Jurkat, Clone E6-1 (cell line): ENCODE measurements at places on chromosomes 12 and 14.
A peak's percentile ranks its signal among the peaks of the same experiment; 100 is the strongest.

GRCh38 chr12:82436354-82436753, 78.0 kb downstream of the METTL25 start:
- DNase-seq = no peak

DNA sequence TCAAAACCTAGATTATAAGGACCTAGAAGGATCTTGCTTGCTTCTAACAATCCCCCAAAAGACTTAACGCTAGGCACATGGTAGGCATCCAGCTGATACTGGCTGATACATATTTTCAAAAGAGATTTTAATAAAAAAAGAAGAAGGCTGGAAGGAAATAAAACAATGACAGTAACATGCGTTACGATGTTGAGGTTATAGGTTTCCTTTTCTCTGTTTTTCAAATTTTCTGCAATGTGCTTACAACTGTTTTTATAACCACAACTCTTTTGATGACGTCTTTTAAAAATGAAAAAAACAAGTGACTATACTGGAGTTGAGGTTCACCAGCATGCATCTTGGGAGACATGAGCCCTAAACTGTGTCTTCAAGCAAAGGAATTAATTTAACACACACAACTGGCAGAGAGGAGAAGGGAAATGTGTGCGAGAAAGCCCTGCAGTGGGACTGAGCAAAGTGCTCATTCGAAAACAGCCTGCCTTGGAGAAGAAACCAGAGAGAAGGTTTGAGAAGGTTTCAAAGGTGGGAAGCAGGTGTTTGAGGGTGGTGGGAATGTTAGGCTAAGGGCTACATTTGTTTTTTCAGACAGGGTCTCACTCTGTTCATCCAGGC, 80.4 kb downstream of the DUSP16 start:
- DNase-seq = peak; percentile 73

DNA sequence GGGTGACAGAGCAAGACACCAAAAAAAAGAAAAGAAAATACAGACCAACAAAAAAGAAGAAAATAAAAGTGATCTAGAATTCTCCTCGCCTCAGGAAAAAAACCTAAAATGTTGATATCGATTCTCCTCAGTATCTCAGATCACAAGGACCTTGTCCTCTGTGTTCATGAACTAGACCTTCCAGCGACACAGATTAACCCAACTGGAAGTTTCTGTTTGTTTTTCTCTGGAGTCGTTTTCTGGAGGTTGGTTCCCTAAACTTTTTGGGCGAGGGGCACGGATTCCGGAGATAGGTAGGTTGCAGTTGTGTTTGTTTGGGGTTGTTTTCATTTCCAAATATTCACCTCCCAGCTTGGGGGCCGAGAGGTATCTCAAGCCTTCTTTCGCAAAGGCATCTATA, 559 bp upstream of the RFC5 start:
- DNase-seq = no peak

- no peak for DNase-seq
Measured at GRCh38 chr14:100762089-100762515, 35.4 kb downstream of the DLK1 start.

DNA sequence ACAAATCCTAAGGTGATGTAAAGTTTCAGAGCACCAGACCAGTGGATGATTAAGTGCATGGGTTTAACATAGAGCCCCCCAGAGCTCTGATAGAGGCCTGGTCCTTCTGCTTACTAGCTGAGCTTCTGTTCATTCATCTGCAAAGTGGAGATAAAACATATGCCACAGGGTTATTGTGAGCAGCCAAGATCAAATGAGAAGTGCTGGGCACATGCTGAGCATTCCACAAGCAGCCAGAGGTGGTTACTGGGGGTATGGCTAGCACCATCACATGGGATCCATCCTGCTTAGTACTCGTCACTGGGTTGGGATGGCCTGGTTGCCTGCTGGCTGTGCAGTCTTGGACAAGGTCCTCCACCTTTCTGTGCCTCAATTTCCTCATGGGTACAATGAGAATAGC, 18.0 kb upstream of the SMUG1 start:
- DNase-seq = no peak

- DNase-seq = no peak
Measured at GRCh38 chr12:69274861-69275260, 35.5 kb downstream of the CPSF6 start.

DNA sequence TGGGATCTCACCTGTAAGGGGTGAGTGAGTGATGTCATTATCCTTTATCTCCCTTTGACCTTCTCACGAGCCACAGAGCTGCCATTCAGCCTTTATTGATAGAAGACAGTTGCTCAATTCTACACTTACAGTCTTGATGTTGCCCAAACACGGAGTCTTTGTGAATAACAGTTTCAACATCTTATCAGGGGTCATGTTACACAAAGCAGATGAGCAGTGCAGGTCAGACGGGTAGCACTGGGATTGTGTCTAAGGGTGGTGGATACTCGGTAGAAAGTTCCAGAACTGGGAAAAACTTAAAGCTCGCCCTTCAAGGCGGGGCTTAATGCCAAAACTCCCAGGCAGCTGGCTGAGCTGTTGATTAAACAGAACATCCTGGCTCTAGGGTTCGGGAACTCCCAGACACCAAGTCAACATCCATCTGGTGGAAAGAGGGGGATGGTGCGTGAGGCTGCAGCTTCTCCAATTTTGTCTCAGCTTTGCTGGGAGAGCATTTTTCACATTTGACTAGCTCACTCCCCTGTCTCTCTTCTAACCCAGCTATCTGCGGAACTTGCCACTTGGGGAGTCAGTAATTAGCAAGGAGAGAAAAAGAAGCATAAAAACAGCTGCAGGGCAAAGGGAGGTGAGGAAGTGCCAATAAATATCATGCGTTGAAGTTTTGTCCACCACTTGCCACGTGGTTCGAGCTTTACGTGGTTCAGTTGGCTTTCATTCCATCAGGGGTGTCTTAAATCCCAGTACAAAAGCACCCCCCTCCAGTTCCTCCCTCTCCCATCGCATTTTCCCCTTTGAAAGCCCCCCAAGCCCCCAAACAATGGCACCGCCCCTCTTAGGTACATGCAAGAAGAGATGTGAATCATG, 31.0 kb downstream of the FOXN4 start:
- DNase-seq = no peak

DNA sequence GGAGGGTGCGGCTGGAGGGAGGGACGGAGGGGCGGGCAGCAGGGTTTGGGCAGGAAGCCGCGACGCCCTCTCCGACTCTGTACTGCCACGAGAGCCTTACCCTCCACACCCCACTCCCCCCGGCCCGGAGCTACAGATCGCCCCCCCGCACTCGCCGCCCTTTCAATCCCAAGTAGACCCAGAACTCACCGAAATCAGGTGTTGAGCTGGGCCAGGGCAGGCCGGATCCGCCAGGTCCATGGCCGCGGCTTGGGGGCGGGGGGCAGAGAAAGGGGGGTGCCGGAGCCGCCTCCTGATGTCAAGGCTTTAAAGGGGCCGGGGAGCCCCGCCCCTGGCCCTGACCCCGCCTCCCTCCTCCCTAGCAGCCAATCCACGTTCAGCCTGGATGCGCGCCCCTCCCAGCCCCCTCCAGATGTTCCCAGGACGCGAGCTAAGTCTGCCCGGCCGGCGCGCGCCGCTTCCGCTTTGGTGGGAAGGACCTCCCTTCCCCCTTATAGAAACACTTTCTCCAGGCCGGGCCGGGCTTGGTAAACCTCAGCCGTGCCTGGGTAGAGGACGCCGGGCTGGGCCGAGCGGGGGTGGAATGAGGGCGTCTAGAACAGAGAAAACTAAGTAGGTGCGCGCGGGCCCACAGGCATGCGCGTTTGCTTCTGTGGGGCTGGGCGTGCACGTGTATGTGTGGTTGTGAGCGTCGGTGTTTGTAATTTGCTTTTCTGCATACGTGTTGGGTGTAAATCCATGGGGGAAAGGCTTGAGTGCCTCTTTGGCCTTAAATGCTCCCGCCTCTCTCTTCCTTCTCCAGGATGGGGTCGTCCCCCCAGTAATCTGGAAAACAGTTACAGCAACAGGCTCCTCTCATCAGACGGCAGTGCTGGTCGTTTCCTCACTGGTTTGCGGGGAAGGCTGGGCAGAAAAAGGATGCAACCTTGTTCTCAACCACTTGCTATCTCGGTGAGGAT, at the start of gene NCKAP5L:
Gene NCKAP5L, minus strand, starts transcription at position 281 of the 959 bp plus-strand sequence. CDS start 24,369 bp downstream, outside the sequence.
- DNase-seq = peak; percentile 90

DNA sequence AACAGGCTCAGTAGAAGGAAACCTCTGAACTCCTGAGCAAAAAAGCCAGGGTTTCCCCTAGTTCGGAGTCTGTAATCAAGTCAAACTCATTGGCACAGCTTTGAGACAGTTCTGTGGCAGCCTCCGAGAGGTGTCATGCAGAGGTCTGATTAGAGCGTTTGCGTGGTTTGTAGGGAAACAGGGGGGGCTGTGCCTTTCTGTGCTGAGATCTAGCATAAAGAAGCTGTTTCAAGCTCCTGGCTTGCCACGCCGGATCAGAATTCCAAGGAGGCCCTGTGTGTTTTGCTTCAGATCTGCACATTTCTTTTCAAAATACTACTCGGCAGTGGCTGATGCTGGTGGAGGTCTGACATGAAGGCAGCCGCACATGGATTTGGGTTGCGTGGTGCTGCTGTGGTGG, 1.7 kb downstream of the CABP1 start:
- DNase-seq = no peak

- DNase-seq = peak; percentile 33
Measured at GRCh38 chr14:60648934-60649874, at the start of gene SIX1. TSS of gene SIX1 (minus strand) at chr14:60649477. CDS start at chr14:60649189, 288 bp downstream.

DNA sequence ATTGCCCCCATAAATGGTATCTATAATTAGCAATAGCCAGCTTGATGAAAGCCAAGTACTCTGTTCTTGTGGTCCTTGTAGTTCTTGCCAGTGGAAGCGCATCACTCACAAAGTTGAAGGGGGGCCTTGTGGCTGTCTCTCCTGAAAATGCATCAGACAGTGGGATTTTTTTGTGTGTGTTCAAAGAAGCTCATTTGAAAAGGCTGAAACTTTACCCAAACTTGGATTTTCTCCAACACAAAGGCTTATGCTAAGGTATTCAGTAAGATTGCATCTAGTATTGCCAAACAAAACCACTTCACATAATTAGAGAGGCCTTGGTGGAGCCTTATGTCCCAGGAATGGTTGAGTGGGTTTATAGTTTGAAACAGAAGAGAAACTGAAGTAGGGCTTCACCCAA, 216.7 kb upstream of the TMTC1 start:
- peak; percentile 4 for DNase-seq

- no peak for DNase-seq
Measured at GRCh38 chr12:93032758-93033157, 103.7 kb upstream of the EEA1 start.

GRCh38 chr12:114025935-114026334, 59.8 kb upstream of the RBM19 start:
- no peak for DNase-seq

DNA sequence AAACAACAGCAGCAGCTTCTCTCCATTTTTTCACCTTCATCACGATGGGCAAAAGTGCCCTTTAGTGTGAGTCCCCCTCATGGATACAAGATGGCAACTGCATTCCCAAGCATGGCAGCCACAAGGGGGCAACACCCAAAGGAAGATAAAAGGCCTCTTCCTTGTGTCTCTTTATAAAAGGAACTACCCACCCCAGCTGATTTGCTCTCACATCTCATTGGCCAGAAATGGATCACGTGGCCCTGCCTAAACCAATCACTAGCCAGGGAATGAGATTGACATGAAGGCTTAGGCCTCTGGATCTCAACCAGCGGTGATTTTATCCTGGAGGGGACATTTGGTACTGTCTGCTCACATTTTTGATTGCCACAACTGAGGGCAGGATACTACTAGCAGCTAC, 21.9 kb upstream of the IFT81 start:
- peak; percentile 82 for DNase-seq

- DNase-seq = no peak
Measured at GRCh38 chr14:84420221-84420620, 1109.7 kb upstream of the FLRT2 start.

- DNase-seq = no peak
Measured at GRCh38 chr12:85425926-85426325, 145.9 kb downstream of the ALX1 start.

- DNase-seq = no peak
Measured at GRCh38 chr14:100237735-100238418, 1.1 kb upstream of the YY1 start.

DNA sequence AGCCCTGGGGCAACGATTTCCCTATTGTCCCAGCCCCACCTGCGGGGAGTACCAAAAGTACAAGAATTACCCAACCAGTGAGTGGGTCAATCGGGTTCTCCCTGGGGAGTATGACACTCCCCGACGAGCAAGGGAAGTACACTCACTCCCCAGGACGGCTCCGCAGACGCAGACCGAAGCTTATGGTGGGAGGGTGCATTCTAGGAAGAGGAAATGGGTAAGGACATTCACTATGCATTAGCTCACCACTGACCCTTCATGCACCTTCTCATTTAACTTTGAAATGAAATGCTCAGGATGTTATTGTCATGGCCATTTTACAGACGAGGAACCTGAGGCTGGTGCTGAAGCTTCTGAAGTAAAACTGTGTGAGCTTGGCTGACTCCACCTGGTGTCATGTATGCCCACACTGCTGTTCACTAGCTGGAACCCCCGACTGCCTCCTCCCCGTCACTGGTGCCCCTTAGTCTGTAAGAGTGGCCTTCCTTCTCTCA, 45.8 kb upstream of the TMED10 start:
- DNase-seq = no peak

DNA sequence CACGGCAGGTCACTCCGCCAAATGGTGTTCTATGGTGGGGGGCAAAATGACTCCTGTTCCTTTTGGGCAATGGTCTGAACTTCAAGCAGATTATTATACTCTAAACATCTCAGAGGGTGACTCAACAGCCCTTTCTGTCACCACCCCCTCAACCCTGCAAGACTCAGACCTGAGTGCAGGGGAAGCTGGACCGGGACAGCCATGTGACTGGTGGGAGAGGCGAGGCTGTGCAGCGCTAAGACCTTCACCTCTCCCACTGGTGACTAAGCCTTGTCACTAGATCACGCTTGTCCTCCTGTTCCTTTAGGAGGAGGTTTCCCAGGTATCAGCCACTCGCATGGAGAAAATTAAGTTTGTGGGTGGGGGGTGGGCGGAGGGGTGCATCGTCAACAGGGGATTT, 67.1 kb upstream of the CCND2 start:
- DNase-seq = no peak

GRCh38 chr12:6465467-6466183, 4.9 kb downstream of the VAMP1 start:
- DNase-seq = peak; percentile 57

DNA sequence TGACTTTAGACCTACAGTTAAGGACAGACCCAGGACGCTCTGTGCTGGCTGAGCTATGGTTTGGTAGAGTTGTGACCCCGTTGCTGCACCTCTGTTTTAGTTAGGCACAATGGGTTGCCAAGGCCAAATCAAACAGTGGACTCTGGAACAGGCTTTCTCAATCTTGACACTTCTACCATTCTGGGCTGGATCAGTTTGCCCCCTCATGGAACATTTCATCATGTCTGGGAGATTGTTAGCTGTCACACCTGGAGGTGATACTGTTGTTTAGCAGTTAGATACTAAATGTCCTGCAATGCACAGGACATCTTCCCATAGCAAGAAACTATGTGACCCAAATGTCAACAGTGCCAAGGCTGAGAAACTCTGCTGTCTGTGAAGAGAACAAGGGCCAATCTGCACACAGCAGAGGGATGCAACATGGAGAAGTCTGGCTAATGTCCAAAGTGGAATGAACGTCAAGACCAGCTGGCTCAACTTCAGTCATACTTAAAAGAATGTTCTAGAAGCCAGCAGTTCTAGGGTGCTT, 65.6 kb upstream of the DICER1 start:
- DNase-seq = no peak
